ENCODE measurements at places on chromosomes 12 and 14.
A peak's percentile ranks its signal among the peaks of the same experiment; 100 is the strongest.

DNA sequence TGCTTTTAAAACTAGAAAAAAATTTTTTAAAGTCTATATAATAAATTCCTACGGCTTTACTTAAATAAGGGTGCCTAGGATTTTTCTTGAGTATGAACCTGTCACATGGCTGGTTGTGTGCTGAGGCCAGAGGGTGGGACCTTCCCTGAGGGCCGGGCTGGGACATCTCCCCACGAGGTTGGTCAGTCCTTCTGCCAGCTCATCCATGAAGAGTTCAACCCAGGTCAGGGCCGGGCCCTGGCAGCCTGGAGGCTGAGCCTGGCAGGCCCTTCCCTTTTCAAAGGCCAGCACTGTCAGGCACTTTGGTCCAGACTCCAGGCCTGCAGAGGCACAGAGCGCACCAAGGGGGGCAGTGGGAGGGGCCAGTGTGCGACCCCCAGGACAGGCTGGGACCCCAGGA, 31.7 kb downstream of the TNFAIP2 start:
- no peak for DNase-seq

DNA sequence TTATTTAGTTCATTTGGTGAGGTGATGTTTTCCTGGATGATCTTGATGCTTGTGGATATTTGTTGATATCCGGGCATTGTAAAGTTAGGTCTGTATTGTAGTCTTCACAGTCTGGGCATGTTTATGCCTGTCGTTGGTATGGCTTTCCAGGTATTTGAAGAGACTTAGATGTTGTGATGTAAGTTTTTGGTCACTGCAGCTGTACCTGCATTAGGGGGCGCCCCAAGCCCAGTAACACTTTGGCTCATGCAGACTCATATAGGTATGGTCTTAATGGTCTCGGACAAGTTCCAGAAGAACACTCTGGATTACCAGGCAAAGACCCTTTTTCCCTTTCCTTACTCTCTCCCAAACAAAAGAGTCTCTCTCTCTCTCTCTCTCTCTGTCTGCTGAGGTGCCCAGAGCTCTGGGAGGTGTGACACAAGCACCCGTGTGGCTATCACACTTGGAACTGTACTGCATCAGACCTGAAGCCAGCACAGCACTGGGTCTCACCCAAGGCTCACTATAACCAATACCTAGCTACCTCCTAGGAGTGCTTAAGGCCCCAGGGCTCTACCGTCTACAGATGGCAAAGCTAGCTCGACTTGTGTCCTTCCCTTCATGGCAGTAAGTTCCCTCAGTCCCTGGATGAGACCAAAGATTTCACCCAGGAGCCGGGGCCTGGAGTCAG, 425.8 kb upstream of the ATXN7L3B start:
- peak; percentile 72 for DNase-seq

DNA sequence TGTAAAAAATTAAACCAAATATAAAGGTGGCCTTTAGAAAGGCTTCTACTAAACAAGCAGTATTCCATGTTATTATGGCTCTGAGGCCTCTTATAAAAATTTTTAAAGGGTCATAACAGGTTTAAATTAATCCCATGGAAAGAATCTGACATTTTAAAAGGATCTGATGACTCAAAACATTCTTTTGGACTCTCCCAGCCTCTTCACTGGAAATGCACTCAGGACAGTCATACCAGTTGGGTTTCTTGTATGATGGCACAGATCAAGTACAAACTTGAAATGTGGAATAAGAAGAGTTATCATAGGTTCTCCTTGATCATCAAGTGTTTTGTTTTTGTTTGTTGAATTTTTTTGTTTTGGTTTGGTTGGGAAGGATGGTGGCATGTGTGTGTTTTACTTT, 50.8 kb downstream of the PPP2R5E start:
- DNase-seq: no peak

GRCh38 chr12:88307961-88308360, 165.9 kb downstream of the TMTC3 start:
- no peak for DNase-seq

GRCh38 chr12:114491916-114492315, 86.0 kb upstream of the TBX5 start:
- DNase-seq: no peak

DNA sequence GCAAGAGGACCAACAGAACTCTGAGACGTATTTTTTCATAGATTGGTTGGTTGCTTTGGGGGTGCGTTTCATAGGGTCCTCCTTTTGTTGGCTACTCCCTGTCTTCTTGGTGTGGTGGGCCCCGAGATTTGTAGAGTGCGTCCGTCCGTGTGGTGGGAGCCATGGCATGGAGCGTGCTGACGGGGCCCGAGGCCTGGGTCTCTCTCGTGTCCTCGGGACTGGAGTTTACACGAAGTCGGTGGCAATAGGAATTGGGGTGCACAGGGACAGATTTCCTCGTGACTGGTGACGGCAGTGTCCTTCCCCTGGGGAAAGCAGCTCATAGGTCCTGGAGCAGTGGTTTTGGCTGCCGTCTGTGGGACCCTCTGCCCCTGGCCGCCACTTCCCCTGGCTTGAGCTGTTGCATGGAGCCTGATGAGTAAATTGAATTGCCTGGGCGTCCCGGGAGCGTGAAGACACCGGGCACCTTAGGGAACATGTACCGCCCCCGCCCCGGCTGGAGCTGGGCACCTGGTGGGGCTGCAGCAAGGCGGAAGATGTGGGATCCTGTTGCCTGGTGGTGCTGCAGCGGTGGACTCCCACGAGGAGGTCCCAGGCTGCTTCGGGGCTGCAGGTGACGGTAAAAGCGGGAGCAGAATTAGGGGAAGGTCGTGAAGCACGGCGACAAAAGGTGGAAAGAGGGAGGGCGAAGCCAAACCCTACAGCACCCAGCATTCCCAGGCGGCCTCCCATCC, 153.7 kb upstream of the ALG10B start:
- DNase-seq: no peak

GRCh38 chr14:67934087-67934486, 114.5 kb downstream of the RAD51B start:
- no peak for DNase-seq

DNA sequence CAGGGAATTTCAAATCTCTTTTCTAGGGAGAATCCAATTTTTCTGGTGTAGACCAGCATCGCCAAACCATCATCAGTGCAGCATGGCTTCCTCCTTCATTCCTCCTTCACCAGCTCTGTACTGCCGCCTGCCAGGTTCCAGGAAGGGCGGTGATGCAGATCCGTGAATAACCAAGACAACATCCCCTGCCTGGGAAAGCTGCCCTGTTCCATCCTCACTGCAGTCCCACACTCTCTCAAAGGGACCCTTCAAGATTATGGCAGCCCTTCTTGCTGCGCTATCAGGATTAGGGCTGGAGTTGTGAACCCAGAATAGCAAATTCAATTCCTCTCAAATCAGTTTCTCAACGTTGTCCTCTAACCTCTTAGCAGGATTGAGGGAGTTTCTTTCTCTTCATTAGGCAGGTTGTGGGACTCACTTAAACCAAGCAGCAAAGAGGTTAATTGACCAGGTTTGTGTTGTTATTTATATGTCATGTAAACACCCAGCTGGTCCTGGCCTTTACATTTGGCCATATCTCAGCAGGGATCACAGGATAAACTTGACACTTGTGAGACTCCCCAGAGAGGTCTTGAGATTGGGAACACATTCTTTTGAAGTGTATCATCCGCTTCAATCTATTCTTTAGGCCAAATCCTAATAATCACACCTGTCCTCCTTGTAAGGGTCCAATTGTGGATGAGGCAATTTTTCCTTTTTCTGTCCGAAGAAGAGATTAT, 26.2 kb downstream of the TMEM30B start:
- no peak for DNase-seq

- no peak for DNase-seq
These were observed 57.4 kb downstream of the FSCB start for GRCh38 chr14:44449680-44450079.

DNA sequence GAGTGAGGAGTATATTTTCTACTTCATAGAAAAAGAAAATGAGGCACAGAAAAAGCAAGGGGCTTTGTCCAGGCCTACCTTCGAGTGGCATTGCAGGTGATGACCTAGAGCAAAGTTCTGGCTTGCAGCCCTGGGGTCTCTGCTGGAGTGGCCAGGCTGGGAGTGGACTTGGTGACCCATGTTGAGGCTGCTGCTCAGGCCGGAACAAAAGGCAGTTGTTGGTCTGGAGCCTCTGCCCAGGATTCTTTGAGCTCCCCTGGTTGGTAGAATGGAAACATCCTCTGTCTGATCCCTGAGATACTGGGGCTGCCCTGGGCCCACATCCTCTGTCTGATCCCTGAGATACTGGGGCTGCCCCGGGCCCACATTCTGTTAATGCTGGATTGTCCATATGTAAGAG, 86.1 kb downstream of the ADCK1 start:
- DNase-seq: no peak

DNA sequence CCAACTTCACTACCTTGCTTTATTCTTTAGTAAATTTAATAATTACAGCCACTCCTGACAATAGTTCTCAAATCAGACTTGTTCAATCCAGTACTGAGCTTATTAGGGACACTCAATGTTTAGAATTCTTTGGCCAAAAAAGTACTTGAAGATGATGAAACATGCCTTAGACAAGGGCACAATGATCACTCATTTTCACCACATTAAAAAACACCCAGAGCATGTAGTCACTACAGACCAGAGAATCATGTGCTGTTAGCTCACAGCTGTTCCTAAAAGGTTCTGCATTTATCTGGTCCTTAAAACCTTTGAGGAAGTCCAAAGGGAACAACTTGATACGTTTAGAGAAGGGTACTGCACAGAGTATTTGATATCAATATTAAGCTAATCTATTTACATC, 98.7 kb downstream of the INSM2 start:
- no peak for DNase-seq

DNA sequence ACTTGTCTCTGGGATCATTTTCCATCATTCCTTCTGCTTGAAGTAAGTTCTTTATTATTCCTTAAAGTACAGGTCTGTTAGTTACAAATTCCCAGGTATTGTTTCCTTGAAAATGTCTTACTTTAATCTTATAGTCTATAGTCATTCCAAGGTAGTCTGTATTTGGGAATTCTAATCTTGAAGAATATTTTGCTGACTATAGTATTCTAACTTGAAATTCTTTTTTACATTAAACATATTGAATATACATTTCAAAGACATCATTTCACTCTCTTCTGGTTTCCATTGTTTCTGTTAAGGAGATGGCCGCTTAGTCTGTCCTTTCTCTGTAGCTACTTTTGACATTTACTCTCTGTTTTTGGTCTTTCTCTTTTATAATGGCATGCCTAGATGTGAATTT, 399.8 kb downstream of the TMEM117 start:
- no peak for DNase-seq

- peak; percentile 53 for DNase-seq
These were observed 35.8 kb upstream of the FBXO33 start for GRCh38 chr14:39467889-39468524.

- DNase-seq: peak; percentile 85
These were observed 54.4 kb downstream of the E2F7 start for GRCh38 chr12:77010691-77011548.

DNA sequence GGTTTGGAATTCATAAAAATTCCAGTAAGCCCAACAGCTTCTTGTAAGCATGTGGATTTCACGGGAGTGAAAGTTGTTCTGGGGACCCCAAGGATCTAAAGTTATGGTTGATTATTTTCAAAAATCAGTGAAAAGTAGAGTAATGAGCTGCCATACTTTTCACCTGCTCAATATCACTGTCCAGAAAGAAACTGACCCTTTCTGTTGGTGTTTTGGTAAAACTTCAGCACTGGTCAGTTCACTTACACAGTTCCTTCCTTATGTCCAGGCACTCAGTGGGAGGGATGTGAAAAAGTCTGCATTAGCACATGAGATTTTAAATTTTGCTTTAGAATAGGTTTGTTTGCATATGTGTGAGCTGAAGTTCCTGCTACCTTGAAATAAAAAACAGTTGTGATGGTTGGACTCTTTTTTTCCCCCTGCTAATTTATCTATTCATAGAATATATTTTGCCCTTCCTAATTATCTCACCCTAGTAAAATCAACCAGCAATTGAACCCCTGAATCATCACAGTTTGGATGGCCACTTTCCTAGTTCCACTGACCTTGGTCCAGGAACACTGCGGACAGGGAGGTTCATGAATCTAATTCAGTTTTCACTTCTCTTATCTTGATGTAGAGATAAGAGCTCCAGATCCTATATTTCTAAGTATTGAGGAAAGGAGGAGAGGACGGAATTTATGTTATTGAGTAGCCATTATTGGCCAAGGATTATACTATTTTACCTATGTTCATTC, 25.8 kb downstream of the CFL2 start:
- no peak for DNase-seq

DNA sequence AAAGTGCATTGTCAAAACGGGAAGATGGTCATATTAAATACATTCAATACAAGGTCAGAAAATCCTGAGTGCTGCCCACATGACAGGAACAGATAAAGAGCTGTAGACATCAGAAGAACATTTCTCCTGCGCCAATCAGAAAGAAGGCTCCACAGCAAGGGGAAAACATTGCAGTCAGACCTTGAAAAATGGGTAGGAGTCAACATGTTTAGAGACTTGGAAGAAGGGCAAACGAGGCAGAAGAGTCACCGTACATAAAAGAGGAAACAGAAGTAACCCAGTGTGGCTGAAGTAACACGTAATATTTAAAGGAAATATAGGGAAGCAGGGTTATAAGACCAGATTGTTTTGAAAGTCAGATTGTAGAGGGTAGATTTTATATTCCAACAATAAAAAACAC, 11.9 kb downstream of the SPPL3 start:
- no peak for DNase-seq

DNA sequence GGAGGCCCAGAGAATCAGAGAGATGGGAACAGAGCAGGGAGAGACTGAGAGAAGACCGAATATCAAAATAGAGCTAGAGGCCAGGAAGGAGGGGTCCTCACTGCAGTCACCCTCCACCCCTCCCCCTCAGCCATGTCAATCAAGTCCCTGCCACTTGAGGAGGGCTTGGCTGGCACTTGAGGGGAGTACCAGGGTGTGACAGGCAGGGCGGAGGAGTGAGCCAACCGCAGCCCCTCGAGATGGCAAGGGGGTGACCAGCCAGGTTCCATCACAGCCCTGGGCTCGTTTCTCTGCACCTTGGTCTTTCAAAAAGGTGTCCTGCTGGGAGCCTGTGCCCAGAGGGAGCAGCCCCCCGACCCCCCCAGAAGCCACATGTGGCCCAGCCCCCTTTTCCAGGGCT, 4.2 kb downstream of the AQP5 start:
- no peak for DNase-seq

All from ecto neural progenitor cell (in vitro differentiated cells).